ENCODE measurements at places on chromosomes 16 and 17.
A peak's percentile ranks its signal among the peaks of the same experiment; 100 is the strongest.

GRCh38 chr17:30413109-30413508 is 34.4 kb downstream of the CPD start:
- no peak for DNase-seq

DNA sequence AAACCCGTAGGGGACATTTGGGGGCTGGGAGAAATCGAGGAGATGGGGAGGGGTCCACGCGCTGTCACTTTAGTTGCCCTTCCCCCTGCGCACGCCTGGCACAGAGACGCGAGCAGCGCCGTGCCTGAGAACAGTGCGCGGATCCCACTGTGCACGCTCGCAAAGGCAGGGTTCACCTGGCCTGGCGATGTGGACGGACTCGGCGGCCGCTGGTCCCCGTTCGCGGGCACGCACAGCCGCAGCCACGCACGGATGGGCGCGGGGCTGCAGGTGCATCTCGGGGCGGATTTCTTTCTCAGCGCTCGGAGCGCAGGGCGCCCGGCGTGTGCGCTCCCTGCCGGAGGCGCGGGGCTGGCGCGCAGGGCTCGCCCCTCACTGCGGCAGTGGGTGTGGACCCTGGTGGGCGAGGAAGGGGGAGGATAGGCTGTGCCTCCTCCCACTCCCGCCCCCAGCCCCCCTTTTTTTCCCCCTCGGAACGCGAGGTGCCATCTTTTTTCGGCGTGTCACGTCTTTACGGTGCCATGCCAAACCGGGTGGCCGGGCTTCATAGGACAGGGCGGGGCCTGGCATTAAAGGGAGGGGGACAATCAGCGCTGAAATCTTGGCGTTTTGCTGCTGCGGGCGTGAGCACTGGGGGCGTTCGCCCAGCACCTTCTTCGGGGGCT is 1.1 kb downstream of the MAPT start:
- DNase-seq = no peak

DNA sequence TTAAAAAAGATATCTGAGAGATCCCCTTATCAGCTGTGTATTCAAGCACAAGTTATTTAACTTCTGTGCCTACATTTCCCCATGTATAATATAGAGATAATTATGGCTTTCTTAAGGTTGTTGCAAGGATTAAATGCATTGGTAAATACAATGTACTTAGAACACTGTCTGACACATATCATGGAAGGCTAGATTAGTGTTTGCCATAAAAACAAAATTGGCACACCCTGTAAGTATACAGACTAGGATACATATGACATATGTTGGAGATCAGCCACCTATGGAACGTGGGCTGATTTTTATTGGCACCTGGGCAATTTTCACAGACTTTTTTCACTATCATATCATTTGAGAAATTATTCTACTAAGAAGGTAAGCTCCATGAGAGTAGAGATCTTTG is 2.2 kb downstream of the PMFBP1 start:
- no peak for DNase-seq

- DNase-seq = no peak
Measured at GRCh38 chr17:37134050-37134449, 185.3 kb downstream of the AATF start.

DNA sequence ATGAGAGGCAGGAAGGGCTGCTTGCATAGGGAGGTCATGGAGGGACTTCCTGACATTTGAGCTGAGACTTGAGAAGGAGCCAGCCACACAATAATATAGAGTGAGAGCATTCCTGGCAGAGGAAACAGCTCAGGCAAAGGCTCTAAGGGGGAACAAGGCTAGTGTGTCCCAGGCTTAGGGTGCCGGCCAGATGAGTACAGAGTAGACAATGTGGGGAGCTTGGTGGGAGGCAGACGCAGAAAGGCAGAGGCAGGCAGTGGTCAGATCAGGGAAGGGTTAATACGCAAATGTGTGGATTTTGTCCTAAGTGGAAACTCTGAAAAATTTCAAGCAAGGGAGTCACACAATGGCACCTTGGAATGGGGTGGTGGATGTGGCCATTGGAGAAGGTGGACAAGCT is 31.3 kb downstream of the CD300LB start:
- no peak for DNase-seq

DNA sequence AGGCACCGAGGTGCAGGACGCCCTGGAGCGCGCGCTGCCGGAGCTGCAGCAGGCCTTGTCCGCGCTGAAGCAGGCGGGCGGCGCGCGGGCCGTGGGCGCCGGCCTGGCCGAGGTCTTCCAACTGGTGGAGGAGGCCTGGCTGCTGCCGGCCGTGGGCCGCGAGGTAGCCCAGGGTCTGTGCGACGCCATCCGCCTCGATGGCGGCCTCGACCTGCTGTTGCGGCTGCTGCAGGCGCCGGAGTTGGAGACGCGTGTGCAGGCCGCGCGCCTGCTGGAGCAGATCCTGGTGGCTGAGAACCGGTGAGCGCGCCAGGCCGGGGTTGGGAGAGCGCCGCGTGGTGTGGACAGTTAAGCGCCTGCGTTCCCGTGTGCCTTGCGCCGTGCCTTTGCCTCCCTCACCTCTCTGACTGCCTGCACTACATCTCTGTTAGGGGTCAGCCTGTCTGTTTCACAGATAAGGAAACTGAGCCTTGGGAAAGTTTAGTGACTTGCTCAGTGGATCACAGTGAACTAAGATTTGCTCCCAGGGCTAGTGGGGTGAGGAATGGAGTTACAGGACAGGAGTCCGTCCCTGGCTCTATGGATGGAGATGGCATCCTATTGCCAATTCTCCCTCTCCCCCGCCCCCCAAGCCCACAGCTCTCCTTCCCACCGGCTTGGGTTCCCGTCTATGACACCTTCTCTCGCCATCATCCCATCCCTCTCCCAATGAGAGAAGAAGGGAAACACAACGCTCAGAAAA is 880 bp downstream of the SARM1 start:
- DNase-seq = no peak

- DNase-seq = peak; percentile 95
Measured at GRCh38 chr17:21287703-21288449, 3.4 kb downstream of the MAP2K3 start.

DNA sequence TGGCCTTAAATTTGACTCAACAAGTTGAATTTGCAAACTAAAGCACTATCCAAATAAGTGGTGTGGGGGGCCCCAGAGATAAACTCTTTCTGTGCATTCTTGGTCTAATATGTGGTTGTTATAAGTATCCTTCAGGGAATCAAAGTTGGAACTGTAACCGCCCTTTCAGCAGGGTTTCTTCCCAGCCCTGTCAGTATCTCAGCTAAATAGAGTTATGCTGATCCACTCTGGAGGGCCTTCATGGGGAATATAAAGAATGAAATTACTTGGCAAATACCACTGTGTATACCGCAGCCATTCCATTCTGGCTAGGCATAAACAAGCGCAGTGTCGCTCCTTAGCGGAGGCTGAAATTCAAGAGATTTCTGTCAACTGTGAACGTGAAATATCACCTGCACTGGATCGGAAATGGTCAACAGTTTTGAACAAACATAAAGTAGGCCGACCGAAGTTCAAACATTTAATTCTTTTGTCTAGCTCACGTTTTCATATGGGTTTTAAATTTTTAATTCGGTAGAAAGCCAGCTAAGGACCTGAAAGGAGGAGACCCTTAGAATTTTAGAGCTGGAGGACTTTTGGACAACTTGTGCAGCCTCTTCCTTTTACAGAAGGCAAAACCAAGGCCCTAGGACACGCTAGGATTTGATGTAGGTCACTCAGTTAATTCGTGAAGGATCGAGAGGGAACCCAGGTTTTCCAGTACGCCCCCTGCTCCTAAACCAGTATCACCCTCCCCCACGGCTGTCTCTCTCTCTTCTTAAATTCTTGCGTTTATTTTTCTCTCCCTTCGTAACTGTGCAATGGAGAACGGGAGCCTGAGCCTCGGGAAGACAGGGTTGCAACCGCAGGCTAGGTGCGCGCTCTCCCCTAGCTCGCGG is 74.7 kb downstream of the CHD9 start:
- no peak for DNase-seq

- DNase-seq = no peak
Measured at GRCh38 chr16:168424-168823, 2.6 kb downstream of the HBM start.

DNA sequence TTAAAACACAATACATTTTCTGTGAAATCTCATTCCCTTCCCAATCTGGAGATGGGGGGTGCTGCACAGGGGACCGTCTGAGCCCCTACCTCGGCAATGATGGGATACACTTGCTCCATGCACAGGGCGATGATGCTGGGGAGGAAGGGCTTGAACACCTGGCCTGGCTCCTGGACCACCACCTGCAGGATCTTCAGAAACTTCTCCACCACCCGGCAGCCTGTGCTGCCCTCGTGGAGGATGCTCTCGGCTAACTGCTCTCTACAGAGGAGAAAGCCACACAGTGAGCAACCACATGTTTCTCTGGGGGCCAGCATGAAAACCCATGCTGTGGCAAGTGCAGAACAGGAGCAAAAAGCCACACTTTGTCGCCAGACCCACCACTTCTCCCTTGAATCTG is 42.4 kb upstream of the GSG1L start:
- DNase-seq = no peak

DNA sequence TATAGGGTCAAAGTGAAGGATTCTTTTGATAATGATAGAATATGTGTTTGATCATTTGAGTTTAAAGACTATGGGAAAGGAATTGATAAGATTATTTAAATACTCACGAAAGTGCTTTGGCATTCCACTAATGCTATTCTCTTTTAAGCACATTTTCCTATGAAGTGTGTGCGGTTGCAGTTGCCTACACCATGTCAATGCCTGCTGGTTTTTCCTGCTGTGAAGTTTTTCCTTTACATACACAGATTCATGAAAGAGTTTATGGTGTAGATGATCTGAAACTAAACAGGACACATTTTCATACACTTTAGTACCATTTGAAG is 78.7 kb downstream of the VMP1 start:
- DNase-seq = no peak

DNA sequence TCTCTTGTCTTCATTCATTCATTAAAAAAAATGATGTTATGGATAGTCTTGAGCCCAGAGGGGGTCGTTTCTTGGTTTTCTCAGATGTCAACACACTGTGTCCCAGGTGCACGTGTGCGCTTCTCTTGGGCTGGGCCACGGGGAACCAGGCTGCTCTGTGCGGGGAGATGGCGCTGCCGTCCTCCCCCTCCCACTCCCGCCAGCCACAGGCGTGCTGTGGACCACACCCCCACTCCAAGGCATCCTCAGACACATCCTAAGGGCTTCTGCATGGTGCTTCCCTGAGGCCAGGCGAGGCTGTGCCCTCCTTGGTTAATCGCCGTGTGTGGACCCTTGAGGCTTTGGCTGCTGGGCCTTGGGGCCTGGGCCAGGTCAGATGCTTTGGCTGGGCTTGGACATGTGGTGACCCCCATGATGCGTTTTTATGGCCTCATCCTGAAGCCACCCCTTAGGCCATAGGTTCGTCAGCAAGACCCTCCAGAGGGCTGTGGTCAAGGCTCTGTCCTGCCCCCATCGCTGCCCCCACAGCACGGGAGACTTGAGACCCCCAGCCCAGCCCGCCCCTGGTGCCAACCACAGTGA is 245.7 kb upstream of the CIBAR2 start:
- DNase-seq = no peak

GRCh38 chr17:44774271-44775135 is 15.7 kb downstream of the ADAM11 start:
- DNase-seq = peak; percentile 84

GRCh38 chr16:1075546-1075945 is 3.0 kb downstream of the SSTR5 start:
- DNase-seq = no peak

GRCh38 chr17:67125417-67125816 is 81.1 kb downstream of the CACNG1 start:
- DNase-seq = no peak
